GM12865 (cell line): ENCODE measurements at places on chromosomes 5 and 9.

GRCh38 chr5:109739741-109740728 is 50.3 kb downstream of the MAN2A1 start:
- DNase-seq: peak; percentile 75

DNA sequence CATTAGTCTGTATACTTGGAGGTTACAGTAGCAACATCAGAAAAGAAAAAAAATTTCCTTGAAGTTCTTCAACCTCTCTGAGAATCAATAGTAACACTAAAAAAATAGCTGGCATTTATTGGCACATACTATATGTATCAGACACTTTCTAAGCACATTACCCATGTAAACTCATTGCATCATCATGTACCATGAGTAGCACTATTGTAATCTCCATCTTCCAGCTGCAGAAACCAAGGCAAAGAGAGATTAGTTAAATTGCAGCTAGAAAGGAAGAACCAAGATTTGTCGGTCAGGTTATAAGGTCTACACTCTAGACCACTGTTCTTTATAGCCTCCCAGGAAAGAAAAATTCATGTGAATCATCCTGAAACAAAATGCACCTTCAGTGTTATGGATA is 31.4 kb upstream of the RAB3C start:
- DNase-seq: no peak

DNA sequence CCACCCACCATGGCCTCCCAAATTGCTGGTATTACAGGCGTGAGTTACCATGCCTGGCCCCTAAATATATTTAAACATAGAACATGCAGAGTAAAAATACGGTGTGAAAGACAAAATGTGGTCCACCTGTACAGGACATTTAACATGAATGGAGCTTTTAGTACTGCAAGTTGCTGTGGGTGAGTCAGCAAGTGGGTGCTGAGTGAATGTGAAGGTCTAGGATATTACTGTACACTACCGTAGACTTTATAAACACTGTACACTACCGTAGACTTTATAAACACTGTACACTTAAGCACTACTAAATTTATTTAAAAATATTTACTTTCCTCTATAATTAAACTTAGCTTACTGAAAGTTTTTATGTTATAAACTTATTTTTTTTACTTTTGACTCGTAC is 317.8 kb downstream of the PRDM9 start:
- DNase-seq: no peak

DNA sequence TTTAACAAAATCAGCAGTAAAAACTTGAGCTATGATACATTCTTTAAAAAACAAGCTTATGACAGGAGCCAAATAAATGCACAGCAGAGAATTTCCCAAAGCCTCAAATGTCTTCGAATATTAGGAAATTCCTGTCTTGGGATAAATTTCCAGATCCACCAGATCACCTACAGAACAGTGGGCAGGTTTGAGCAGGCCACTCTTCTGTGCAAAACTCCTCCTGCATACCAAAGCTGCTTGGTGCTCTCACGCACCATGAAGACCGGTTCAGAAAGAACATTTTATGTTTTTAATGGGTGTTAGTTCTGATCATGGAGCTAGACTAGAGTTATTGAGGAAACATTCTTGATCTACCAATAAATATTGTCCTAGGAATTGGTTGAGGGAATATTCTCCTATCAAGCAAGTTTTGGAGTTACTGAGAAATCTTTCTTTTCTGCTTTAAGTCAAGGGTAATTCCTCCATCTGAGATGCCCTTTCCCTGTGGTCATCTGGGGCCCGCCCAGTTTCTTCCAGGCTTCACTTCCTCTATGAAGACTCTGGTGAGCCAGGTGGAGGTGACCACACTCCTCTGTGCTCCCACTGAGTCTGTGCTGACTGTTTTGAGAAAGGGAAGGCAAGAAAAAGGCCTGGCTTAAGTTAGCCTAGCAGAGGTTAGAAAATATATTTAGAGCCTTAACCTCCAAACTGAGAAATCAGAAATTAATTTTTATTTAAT is 17.9 kb downstream of the TNFSF15 start:
- no peak for DNase-seq
